ENCODE measurements at places on chromosomes 2 and 18.

- DNase-seq, result no peak
These were observed 30.3 kb downstream of the NCOA1 start for GRCh38 chr2:24521162-24521857.

GRCh38 chr2:37553411-37554154, 117.9 kb downstream of the CDC42EP3 start:
- DNase-seq, result no peak

DNA sequence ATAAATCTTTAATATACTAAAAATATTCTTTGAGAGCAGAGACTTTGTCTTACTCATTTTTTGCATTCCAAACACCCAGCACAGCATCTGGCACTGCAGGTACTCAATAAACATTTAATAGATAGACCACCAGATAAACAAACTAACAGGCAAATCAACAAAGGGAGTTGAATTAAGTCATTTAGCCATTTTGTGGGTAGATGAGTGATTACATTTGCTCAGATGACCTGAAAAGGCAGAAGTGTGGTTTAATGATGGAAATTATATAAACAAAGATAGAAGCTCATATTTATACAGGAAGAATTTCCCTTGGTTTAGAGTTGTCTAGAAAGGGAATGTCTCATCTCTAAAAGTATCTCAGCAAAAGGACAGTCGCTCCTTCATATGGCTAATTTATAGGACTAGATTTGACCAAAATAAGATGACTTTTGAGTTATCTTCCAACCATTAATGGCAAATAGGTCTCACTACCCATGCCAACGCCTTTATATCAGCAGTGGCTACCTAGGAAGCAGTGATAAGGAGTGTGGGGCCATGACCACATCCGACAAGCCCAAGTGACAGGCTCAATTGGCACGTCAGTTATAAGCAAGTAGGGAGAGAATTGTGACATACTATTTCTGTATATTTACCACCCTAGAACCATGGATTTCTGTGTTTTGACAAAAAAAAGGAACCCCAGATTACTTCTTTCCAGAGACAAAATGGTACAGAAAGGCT, 173.5 kb downstream of the ATAD2B start:
- DNase-seq, result no peak

GRCh38 chr2:3545788-3546478, 12.2 kb downstream of the RNASEH1 start:
- DNase-seq, result no peak

DNA sequence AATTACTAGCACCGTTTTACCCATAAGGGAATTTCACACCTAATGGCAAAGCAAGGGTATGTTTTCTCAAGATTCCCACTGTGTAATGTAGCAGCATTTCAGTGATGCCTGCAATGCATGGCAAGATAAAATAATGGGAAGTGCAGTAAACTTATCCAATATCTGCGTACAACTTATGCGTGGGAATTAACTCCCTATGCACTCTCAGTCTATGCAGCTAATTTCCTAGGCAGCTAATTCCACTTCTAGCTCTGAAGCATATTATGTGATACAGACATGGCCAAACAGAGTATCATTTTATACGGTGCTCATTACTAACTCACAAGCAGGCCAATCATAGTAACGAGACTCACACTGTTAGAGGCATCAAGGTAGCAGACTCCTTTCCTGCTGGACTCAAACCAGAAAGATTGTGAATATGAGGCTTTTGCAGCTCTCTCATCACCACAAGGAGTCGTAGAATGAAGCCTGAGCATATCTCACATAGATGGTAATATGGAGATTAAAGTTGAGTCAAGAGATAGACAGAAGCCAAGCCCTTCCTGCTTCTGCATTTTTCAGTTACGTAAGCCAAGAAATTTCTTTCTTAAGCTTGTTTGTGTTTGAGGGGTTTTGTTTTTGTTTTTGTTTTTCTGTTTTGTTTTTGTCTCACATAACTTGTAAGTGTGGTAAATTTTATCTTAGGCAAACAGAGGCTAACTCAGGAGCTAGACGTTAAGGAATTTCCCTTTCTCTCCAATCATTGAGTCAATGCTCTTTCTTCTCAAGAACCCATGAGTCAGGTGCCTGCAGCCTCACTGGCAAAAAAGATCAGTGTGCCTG, 34.8 kb upstream of the ITGAV start:
- no peak for DNase-seq

DNA sequence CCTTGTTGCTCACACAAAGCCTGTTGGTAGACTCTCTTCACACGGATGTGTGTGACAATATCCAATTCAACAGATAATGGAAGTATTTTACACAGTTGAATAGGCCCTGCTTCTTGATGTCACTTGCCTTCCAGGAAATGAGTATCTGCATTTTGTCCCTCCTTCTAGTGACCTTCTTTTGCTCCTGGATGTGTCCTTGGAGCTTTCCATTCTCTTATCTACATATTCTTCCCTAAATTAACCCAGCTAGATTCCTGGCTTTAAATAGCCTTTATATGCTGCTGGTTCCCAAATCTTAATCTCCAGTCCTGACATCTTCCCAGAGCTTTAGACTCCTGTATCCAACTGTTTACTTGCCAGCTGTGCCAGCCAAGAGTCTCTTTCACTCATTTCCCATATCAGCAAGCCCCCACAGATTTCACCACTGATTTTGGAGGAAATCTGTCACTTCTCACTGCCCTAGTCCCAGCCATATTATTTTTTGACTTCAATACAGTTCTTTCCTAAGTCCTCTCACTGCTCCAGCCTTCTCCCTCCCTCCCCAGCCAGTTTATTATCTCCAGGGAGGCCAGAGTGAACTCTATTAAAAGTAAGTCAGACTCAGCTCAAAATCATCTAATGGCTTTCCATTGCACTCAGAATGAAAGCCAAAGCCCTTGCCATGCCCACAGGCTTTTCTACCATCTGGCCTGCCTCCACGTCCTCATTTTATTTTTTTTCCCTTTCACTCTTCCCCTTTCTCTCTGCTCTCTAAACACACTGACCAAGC, 170.0 kb downstream of the PDE11A start:
- no peak for DNase-seq

GRCh38 chr2:64880193-64880951, 108.8 kb upstream of the SLC1A4 start:
- no peak for DNase-seq

DNA sequence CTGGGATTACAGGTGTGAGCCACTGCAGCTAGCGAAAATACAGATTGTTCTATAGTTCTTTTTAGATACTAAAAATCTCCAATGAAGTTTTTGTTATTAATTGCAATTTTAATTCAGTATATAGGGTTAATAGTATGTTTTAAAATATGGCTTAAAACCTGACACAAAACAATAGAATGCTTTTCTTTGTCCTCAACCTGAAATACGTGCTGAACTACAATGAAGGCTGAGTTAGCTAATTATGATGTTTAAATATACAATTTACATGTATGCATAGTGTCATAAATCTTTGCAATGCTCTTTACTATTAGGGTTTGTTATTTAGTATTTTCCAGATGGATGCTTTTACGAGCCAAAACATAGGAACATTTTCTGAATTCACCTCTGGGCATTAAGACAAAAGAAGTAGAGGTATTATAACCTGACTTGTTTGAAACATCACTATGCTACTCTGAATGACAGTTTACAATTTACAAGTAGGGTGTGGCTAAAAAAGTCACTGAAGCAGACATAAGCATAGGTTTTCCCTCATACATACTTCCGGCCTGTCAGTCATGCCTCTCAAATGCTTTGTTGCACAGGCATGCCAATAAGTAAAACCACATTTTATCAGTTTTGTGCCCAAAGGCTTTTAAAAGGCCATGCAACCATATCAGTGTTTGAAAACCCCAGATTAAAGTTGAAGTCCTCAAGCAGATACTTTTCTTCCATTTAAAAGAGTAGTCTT, 168.3 kb downstream of the OTX1 start:
- DNase-seq, result no peak

DNA sequence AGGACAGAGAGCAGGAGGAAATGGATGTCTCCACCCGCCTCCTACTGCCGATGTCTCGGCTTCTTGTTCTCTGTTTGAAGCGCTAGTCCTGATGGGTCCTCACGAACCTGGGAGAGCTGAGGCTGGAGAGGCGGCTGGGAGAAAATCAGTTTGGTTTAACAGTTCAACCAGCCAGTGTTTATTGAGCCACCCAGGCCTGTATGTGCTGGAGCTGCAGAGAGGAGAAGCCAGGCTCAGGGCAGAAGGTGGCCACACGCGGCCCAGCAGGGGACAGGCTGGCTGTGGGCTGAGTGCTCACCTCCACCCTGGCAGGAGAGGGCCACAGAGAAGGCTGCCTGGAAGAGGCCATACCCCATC, 202.1 kb downstream of the CYP26B1 start:
- DNase-seq, result no peak

GRCh38 chr18:66329716-66330115, 274.2 kb downstream of the CDH19 start:
- no peak for DNase-seq

All from pulmonary artery endothelial cell (primary cell).